Stimulated activated CD4-positive, alpha-beta T cell treated with anti-CD3 and anti-CD28 coated beads, Interleukin-15, amount 100 ng/mL, for 1 hour (primary cell): ENCODE measurements at places on chromosomes 1 and 21.

DNA sequence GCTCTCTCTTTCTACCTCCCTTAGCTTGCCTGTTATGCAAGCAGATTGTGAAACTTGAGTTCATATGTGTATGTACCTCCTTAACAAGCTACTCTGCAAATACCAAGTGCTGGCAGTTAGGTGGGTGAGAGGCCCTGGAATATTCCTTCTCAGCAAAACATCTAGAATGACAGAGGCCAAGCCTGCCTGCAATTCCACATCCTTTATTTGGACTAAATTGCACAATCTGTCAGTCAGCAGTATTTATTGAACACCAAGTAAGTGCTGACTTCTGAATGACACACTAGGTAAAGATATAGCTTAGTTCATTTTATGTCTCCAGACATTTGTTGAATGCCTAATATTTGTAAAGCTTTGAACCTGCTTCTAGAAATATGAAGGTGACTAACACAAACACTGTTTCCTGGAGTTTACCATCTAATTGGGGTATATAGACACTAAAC, 87.5 kb downstream of the RGL1 start:
- DNase-seq, result no peak

GRCh38 chr1:212074313-212074712, 38.8 kb downstream of the DTL start:
- DNase-seq, result no peak

- DNase-seq, result no peak
Observed at GRCh38 chr1:99240621-99241020, 23.7 kb upstream of the PLPPR4 start.

DNA sequence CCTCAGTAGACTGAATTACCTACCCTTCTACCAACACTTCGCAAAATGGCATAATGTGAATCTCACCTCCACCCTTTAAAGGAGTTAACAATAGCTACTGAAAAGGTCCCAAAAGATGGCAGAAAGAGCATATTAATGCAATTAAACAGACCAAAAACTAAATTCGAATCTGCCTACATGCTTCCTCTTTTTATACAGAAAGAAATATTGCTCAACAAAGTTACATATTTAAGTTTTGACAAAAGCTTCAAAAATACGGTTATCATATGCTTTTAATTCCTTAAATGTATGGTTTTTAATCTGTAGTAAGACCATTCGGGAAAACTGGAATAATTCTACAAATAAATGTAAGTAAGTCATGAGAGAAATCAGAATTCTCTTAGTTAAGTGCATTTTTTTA, 2.2 kb downstream of the APP start:
- no peak for DNase-seq

- DNase-seq, result peak; percentile 47
Observed at GRCh38 chr1:203038891-203039608, 12.8 kb downstream of the PPFIA4 start.

GRCh38 chr1:38336301-38336923, 289.8 kb upstream of the POU3F1 start:
- no peak for DNase-seq

DNA sequence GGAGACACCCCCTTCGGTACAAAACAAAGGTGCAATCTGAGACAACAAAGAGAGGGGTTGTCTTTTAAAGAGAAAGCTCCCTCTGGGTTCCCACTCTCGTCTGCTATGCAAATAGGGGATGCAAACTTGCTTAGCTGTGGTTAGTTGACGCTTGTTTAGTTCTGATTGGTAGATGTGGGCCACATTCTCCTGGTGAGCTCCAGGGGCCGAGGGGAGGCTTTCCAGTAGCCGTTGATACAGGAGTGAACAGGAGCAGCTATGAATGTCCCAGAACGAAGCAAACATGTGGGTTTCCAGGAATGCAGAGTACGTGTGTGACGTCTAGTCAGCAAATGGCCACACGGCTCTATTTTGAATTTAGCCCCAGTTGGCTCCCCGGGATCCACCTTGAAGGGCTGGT, 14.7 kb downstream of the TFF2 start:
- DNase-seq, result no peak

GRCh38 chr1:7929637-7930036, 11.0 kb downstream of the TNFRSF9 start:
- DNase-seq, result no peak

DNA sequence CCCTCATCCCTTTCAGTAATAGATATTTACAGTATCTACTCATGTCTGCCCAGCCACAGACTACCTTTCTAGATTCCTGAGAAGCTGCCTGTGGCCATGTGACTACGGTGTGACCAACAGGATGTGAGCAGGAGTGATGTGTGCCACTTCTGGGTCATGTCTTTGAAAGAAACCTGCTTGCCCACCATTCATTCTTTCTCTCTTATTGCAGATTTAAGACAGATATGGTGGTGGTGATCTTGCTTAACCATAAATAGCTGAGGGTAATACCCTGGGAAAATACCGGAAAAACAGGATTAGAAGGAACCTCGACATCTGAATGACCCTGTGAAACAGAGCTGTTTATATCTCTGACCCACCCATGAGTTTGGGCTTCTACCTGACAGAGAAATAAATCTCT, 41.6 kb upstream of the GUCA2A start:
- DNase-seq, result no peak

GRCh38 chr1:13809461-13810159, 109.6 kb downstream of the PRDM2 start:
- no peak for DNase-seq

DNA sequence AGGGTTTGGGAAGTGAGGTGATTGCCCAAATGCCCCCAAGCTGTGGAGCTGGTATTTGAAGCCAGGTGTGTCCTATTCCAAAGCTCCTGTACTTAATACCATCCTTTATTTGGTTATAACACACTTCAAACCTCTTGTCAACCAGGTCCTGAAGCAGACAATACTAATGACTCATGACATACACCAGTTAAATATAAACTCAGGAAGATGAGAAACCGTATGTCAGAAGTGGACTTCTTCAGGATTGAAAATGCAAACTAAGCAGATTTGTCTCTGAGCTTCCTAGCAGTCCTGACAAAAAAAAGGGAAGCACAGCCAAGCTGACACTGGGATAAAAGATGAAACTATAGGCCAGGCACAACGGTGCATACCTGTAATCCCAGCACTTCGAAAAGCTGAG, 70.6 kb downstream of the ALPL start:
- DNase-seq, result no peak

GRCh38 chr1:232329103-232329813, 300.7 kb downstream of the SIPA1L2 start:
- no peak for DNase-seq

- no peak for DNase-seq
Observed at GRCh38 chr1:195686764-195687163, 921.5 kb downstream of the KCNT2 start.

DNA sequence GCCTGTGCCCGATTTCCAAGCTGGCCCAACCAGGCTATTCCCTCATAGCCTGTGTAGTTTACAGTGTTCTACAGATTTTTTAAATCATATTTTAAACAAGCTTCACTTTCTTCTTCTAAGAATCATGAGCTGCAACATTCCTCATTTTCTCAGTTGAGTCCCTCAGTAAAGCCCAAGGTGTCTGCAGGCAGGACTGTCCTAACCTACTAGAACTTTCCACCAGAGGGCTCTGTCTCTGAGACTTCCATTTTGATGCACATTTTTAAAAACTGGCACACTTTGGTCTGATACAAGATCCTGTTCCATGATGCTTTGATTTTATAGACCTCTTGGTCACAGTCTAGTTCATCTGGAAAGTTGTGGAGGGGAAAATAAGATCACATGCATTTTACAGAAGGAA, 21.6 kb upstream of the SLAMF6 start:
- DNase-seq, result no peak

DNA sequence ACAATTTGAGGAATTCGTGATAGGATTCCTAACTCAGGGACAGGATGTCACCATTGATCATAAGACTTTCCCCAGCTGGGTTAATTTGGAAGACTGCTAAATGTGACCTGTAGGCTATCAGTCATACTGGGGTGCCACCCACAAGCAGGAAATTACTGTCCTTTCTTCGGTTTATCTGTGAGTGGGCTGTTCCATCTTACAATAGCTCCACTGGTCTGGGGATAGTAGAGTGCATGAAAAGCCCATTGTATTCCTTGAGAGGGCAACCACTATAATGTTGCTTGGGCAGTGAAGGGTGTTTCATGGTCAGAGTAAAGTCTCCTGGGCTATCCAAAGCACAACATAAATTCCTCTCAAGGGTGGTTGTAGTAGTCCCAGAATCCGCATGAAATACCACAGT, 1523.0 kb upstream of the B3GALT2 start:
- no peak for DNase-seq

DNA sequence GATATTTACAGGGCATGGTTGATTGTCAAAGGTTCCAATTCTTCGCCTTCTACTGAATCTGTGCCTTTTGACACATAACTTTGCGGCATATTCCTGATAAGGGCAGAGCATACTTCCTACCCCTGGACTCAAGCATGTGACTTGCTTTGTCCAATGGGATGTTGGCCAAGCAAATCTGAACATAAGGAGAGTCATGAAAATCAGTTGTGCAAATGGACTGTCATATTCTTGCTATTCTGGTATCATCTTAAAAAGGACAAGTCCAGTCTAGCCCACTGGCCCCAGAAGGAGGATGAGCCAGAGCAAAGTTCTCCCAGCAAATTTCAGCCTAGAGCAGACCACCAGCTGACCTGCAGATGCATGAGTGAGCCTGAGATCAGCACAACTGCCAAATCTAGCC, 41.0 kb upstream of the MUTYH start:
- DNase-seq, result no peak

DNA sequence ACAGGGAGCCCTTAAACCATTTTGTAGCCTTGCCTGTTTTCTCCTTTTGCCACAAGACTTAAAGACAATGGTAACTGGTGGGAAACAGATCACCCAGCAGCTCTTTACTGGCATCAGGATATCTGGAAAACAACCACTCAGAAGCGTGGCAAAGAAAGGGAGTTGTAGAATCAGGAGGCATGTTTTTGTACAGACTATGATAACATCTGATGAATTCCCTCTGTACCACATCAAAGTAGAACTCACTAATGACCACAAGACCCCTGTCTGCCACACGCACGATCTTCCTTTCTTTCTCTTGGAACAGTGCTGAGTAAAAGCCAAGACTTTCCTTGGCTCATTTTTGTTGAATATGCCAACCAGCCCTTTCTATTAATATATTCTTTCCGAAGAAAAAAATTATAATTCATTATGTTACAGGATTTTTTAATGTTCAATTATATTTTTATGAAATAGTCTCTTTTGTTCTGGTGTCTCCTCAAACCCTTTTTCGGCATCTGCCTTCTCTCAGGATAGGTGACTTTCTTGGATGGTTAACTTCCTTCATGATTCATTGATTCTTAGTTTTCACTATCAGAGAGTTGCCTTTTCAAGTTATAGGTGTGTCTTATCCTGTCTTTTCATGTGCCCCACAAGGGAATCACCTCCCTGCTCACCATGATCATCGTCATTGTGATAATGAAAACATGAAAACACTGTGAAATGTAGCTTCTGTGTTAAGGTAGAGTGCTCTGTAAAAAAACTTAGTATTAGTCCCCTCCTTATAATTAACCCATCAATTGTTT, 7.9 kb upstream of the PHGDH start:
- no peak for DNase-seq

DNA sequence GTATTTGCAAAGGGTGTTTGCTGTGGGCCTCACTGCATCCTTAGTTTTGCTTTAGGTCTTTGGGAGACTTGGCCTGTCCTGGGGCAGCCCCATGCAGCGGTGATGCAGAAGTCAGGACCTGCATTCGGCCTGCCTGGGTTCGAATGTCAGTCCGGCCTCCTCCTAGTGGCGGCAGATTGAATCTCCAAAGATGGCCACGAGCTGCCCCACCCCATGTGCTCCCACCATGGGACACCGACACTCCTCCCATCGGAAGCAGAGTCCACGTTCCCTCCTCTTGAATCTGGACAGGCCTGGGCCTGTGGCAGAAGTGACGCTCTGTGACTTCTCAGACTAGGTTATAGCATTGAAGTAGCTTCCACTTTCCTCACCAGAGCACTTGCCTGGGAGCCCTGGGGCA, 16.3 kb upstream of the NPPB start:
- no peak for DNase-seq
